T-helper 1 cell (primary cell): ENCODE measurements at places on chromosomes 7 and 10.

DNA sequence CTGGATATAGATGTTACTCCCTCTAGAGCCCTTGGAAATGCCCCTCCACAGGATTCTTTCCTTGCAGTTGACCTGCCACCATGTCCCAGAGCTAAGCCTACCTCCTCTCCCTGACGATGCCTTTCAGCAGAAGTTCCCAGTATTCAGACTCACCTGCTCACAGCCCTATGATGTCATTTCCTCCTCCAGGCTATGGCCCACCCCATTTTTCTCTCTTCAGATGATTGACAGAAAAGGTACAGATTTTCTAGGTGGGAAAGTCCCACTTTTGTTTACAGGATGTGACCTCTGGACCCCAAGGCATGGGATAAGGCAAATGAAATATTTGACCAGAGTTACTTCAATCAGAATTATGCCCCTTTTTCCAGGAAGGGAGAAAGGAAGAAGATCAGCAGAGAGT lies 280.2 kb upstream of the PHYHIPL start:
- DNase-seq, result no peak

GRCh38 chr10:88186335-88186734 lies 322.9 kb downstream of the PTEN start:
- no peak for DNase-seq

DNA sequence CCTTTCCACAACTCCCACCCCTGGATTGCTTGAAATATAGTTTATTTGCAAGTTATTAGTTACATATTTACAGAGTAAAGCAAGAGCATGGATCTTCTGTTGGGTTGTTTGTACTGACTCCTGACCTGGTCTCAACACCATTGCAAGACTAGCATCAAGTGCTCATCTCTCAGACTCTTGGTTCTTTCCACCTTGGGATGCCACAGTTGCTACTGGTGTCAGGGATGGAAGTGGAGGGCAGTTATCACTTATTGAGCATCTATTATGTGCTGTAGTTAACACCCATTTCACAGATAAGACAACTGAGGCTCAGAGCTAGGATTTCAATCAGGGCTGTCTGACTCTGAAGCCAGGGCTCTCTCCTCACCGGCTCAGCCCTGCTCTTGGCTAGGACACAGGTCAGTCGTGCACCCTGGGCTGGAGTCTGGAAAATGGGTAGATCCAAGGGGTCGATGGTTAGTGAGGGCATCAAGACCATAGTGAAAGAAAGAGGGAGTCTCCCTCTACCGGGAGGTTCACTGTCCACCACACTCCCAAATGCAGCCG lies 614 bp upstream of the ADAMTS14 start:
- DNase-seq, result no peak

DNA sequence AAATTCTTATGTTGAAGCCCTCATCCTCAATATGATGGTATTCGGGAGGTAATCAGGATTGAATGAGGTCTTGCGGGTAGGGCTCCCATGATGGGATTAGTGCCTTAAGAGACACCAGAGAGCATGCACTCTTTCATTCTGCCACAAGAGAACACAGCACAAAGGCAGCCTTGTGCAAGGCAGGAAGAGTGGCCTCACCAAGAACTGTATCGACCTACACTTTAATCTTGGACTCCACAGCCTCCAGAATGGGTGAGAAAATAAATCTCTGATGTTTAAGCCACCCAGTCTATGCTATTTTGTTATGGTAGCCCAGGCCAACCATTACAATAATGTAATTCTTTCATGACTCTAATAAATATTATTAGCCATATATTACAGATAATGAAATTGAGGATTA lies 8.4 kb downstream of the SEM1 start:
- no peak for DNase-seq

DNA sequence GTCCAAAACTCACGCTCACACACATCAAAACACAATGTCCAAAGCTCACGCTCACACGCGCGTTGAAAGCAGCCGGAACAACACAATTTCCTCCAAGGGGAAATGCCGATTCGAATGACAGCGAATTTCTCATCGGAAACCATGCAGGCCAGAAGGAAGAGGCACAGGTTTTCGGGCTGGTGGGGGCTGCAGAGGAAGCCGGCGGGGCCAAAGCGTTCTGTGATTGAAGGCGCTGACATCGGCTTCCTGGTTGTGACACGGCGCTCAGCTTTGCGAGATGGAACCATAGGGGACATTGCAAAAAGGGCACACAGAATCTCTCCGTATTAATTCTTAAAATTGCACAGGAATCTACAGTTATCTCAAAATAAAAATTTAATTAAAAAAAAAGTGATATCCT lies 61.3 kb downstream of the FOXL3 start:
- DNase-seq, result peak; percentile 40

- DNase-seq, result no peak
These were observed 296.3 kb upstream of the ZMIZ1 start for GRCh38 chr10:78772486-78772885.

GRCh38 chr7:149459540-149460452 lies 1.1 kb downstream of the ZNF777 start:
- DNase-seq, result no peak

- peak; percentile 10 for DNase-seq
These were observed at the start of gene PPP1R3C for GRCh38 chr10:91632671-91633550. Gene PPP1R3C (minus strand): TSS chr10:91633071. CDS start chr10:91632969, 102 bp downstream.

DNA sequence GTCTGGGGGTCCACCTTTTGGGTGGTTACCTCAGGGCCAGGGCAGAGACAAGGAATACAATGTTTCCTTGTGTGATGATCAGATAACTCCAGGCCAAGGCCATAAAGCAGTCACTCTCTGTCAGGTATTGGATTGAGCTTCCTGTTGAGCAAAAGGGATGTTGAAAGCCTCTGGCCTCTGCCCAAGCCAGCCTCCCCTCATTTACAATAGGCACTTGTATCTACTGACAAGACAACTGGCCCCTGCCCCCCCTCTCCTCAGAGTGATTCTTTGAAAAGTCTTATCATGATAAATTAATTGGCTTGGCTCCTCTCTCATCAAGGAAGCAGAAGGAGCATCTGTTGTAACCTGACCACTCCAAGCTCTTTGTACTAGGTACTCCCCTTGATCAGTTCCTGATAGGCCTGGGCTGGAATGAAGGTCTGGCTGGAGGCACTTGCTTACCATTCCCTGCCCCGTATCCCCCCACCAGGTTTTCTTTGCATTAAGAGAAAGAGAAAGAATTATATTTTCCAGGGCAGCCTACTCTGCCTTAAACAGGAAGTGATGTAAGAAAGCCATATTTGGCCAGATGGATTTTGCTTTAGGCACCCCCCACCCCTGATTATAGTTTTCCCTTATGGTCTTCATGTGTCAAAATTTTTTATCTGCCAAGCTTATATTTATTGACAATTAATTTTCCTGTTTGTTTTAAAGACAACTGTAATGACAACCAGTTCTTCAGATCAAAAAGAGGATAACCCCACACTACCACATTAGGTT lies 42.1 kb upstream of the HPS1 start:
- DNase-seq, result no peak

GRCh38 chr10:18561861-18562551 lies 89.4 kb downstream of the NSUN6 start:
- DNase-seq, result no peak

- no peak for DNase-seq
These were observed 68.4 kb downstream of the ELFN1 start for GRCh38 chr7:1738511-1738910.

DNA sequence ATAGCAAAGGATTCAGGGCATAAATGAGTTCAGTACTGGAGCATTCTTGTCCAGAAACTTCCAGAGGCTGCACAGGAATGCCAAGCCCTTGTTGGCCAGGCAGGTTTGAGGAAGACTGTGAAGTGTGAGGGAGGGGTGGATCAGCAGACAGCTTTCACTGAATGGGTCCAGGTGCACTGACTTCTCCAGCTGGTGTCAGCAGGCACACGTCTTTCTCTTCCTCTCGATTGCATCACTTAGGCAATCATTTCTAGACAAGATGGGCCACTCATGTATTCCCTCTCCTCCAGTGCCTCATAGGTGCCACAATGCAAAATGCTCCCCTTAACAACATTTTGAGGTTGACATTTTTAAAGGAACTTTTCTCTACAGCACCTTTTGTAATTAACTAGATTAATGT lies 15.6 kb upstream of the PLEKHS1 start:
- DNase-seq, result no peak

DNA sequence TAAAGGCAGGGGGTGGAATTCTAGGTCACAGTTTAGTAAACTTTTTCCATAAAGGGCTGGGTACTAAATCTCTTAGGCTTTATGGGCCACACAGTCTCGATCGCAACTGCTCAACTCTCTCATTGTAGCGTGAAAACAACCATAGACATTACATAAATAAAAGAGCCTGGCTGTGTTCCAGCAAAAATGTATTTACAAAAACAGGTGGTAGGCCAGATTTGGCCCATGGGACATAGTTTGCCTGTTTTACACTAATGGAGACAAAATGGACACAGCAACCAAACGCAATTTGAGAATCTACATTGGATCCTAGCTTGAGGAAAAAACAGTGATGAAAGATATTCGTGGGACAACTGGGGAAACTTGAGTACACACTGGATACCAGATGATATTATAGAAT lies 23.2 kb upstream of the MALSU1 start:
- no peak for DNase-seq

GRCh38 chr10:3451516-3452172 lies 279.1 kb upstream of the PITRM1 start:
- no peak for DNase-seq

GRCh38 chr10:101008823-101009423 lies 9.3 kb downstream of the LZTS2 start:
- DNase-seq, result no peak

DNA sequence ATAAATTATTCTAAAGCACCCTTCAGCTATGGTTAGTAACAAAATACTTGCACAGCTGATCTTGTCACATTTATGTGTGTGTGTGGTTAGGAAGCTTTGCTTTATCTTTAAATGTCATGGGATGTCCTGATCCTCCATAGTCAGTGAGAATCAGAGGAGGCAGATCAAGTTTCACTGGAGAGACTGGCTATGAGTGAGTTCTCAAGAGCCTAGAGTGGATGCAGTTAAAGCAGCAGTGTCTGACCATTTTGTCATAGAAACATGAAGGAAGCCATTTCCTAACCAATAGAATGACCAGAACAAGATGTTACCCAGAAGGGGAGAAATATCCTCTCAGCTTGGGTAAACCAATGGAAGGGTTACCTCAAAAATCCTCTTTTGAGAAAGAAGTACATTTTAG lies 207.2 kb upstream of the DKK1 start:
- DNase-seq, result no peak

DNA sequence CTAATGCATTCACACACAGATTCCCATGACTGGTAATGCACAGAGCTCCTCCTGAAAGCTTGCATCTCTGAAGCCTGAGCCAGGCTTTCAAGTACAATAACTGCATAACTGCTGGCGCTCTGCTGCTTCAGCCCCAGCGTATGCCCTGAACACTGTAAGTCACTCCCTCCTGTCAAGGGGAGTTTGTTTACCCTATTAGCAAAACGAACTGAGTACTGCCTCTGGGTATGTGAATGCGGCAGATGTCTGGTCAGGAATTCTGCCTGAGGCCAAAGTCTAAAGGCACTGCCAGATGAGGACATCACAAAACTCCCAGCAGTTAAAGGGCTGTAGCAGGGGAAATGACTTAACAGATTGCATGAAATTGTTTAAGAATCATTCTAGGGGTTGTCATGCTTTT lies 97.7 kb downstream of the NRCAM start:
- no peak for DNase-seq

DNA sequence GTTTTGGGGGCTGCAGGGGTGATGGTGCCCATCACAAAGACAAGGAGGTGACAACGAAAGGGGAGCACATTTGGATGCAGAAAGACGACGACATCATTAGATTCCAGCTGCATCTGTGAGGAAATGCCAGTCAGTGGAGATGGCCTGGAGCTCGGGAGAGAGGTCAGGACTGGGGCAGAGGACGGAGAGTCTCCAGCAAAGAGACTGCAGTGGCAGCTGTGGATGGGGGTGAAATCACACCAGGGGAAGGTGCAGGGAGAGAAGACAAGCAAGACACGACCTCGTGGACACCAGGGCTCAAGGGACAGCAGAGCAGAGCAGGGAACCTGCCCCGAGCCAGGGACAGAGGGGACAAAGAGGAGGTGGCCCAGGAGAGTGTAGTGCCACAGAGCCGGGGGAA lies 203.4 kb downstream of the PRPF18 start:
- DNase-seq, result no peak

DNA sequence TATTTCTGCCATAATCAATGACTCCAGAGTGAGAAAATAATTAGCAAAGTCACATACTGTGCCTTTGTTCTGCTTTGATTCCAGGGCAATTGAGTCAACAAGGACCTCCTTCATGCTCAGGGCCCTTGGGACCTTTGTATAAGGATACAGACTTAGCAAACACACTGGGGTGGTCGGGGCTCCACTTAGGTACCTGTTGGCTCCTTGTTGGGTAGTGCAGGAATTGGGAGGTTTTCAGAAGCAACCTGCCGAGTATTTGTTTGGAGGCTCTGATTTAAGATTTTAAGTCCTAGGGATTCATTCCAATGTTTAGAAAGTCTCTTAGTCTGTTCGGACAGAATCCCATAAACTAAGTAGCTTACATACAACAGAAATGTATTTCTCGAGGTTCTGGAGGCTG lies 3.0 kb downstream of the ADCK2 start:
- no peak for DNase-seq

DNA sequence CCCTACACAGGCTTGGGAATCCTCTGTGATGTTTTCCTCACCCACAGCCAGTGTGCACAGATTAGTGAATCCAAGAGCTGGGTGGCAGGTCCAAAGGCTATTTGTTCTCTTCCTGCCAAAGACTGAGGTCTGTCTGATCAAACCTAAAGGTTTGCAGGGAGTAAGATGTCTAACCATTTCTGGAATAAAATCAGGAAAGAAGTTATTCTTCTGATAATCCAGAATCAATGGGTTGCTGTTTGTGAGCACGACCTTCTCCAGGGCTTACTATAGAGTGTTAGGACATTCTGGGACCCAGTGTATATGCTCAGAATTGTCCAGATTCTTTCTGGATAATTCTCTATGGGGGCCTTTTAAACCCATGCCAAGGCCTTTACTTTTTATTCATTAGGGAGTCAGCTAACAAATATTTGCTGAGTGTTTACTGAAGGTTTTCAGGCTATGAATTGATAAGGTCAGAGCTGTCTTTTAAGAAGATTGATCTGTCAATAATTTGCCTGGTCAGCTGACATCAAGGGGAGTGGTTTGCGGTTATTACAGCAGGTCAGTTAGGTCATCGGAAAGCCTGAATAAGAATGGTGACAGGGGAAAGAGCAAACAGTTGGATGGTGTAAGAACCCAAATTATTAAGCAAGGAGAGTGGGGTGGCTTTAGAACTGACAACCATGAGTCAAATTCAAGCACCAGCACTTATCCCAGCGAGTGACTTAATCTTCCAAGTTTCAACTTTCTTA lies 7.5 kb upstream of the TECTB start:
- DNase-seq, result no peak

- DNase-seq, result no peak
These were observed 135.3 kb downstream of the MAD1L1 start for GRCh38 chr7:2097492-2097891.

GRCh38 chr10:103382769-103383168 lies 13.5 kb downstream of the ATP5MK start:
- no peak for DNase-seq
